ENCODE measurements at places on chromosomes 4 and X. TPM values are rescaled to one million over a fixed set of nuclear protein-coding genes. Genes with fewer than 3 reads are reported as not detected.

DNA sequence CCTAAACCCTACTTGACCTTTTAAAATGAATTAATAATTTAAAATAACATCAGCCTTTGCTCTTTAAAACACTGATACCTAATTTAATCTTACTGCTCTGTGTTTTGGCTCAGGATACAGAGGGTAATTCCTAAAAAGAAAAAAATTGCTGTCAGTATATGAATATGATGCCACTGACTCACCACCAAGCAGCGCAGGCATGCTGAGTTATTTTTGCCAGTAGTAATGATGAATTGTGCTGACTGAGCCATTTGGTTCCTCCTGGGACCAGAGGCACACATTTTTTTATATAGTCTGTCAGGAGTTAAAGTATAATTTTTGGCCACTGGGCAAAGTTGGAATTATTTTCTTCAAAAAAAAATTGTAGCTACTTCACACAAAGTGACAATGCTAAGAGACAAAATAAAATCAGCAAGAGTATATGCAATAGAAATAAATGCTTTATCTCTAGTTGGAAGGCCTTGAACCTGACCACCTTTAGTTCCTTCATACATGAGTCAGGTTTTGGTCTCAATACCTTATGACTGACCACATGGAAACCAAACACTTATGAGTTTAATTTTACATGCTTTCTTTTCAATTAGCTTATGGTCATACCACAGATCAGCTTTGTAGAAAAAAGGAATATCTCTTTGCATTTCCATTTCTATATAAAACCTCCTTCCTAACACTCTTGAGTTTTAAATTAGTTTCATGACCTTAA lies 115.1 kb downstream of the PPP3CA start:
- peak; percentile 89 for DNase-seq

GRCh38 chr4:102687373-102687981 lies 73.3 kb downstream of the MANBA start:
- peak; percentile 26 for DNase-seq

GRCh38 chr4:122003335-122003734 lies 51.5 kb upstream of the TRPC3 start:
- DNase-seq: peak; percentile 26

- no peak for DNase-seq
These were observed 177.8 kb downstream of the BANK1 start for GRCh38 chr4:101968364-101968763.

The GRIA2 gene
- total RNA-seq: not detected

Measured in LHCN-M2 (cell line).